Aorta (tissue), 5 donors: ENCODE measurements at places on chromosomes 1 and 21.

GRCh38 chr1:34923490-34923889 is 6.0 kb downstream of the DLGAP3 start:
- DNase-seq: no peak

DNA sequence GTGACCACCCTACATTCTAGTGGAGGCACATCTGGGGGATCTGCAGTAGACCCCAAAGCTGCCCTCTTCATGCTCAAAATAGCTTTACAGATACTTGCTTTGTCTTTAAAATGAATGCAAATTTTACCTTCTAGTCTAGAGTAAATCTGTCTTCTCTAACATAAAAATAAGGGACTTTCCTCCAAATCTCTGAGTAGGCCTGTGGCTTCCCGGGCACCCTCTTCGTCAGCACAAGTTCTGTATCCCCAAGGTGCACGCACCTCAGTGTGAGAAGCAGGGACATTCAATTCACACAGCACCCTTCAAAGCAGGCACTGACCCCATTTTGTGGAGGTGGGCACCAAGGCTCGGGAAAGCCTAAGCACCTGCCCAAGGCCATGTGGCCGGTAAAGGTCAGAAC is 19.0 kb downstream of the MEF2D start:
- no peak for DNase-seq

GRCh38 chr21:35394634-35395369 is 345.7 kb upstream of the RUNX1 start:
- no peak for DNase-seq

- no peak for DNase-seq
Measured at GRCh38 chr1:154622503-154623039, 14.6 kb upstream of the ADAR start.

DNA sequence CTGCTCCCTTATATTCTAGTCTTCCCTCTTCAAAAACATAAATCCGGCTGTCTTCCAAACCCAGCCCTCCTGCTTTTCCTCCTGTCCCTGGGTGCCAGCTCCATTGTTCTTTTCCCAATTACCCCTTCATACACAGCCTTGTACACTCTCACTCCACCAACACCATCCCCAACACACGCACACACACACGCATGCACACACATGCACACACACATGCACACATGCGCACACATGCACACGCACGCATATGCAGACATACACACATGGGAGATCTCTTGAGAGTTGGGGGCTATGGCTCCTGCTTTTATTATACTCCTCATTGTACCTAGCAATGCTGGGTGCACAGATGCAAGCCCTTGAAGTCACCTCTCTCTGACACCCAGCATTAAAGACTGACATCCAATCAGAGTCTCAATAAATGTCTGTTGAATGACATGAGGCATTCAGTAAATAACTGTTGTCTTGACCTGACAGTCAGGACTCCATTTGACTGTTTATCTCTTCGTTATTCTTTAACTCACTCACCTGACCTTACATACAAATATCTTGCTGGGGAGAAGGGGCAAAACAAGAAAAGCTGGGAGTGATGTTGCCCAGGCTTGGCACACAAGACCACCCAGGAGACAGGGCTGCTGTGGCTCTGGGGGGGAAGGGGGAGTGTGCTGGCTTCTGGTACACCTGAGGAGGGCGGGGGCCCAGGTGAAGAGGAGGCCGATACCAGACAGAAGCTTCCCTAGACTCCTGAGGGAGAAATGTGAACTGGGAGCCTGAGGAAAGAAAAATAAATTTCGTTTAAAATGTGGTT is 16.0 kb downstream of the ABCA4 start:
- no peak for DNase-seq

- no peak for DNase-seq
Measured at GRCh38 chr1:33640114-33640660, 167.7 kb downstream of the ZSCAN20 start.

- no peak for DNase-seq
Measured at GRCh38 chr1:85058786-85059185, 10.5 kb upstream of the MCOLN3 start.

- no peak for DNase-seq
Measured at GRCh38 chr1:78122389-78122788, 76.6 kb downstream of the GIPC2 start.

GRCh38 chr1:241212628-241213027 is 144.4 kb downstream of the RGS7 start:
- DNase-seq: no peak

DNA sequence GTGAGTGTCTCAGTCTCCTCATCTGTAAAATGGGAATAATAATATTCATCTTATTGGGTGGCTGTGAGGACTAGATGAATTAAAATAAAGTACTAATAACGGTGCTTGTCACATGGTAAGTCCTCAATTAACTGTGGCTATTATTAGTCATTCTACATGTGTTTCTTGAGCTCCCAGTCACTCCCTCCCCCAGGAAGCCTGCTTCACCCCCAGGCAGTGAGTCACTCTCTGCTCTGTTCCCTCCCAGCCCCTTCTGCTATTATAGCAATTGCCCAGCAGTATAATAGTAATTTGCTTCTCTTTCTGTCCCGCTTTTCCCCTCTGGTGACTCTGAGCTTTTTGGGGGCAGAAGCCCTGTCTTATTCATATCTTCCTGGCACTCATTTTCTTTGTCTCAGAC is 102.0 kb downstream of the BEND5 start:
- no peak for DNase-seq

GRCh38 chr1:3685906-3686305 is 33.6 kb downstream of the TP73 start:
- DNase-seq: no peak

DNA sequence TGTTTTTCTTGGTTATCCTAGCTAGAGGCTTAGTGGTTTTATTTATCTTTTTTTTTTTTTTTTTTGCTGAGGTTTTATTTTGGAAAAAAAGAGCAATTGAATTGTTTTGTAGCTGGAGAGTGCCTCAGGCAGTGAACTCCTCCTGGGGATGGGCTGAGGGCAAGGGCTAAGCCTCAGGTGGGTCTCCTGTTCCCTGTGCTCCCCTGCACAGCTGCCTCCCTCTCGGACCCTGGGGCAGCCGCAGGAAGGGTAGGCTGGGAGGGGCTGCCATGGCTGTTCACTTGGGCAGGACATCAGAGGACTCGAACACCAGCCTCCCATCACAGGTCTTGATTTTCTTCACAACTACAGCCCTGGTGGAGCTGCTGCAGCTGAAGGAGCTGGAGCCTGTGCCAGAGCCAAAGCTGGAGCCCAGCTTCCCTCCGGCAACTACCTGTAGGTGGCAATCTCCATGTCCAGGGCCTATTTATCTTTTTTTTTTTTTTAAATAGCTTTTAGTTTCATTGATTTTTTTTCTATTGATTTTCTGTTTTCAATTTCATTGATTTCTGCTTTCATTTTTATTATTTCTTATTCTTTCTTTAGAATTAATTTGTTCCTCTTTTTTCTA is 28.9 kb downstream of the LEPR start:
- DNase-seq: no peak

- DNase-seq: no peak
Measured at GRCh38 chr1:153288634-153289275, 24.0 kb downstream of the PGLYRP3 start.

DNA sequence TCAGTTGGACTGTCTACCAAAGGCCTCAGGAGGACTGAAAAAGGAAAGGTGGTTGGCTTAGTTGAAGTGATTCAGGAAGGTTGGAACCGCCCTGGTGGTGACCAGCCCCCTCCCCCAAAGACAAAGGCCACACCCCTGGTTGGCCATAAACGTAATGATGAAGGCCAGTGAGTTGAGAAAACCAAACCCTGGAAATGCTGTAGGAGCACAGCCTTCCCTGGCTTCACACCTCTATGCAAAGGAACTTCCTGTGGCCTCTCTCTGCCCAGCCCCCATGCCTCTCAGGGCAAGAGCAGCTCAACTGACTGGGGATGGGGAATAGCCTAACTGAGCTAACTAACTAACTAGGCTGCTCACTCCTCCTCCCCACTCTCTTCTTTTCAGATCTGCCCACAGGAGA is 90.4 kb downstream of the NPHP4 start:
- DNase-seq: peak; percentile 25

DNA sequence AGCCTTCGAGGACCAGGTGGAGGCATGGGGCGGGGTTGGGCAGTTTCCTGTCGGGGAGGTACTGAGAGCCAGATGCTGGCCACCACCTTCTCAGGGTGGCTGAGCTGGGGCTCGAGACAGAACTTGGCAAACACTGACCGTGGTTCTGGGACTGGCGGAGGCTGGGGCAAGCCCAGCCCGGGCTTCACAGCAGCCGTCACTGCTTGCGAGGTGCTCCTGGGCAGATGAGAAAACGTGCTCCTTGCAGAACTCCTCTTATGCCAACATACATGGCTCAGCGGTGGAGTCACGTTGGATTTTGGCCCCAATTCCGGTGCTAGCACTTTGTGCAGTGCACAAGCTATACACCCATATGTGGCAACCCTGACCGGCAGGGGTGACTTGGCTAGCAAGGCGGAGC is 69.2 kb downstream of the RUNX3 start:
- peak; percentile 54 for DNase-seq

- no peak for DNase-seq
Measured at GRCh38 chr1:64569411-64569810, 99.5 kb downstream of the CACHD1 start.

DNA sequence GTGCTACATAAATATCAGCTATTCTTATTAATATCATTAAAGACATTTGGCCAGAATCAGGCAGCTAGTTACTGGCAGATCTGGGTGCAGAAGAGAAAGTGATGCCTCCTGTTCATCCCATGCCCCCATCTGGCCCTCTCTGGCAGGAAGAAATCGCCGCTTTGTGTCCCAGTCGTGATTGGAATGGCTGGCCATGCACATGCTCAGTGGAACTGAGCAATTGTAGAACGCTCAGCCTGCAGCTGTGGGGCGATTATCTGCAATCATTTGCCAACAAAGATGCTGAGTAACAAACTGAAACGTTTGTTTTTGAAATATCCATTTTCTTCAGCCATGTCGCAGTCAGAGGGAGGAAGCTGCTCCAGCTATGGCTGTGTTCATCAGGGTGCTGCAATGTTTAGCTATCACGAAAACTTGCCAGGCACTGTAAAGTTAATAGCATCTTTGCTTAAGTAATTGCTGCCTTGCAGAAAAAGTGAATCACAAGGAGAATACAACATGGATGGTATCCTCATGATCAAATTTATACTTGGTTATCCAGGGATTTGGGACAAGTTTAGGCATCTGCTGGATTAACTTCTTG is 36.5 kb downstream of the NGF start:
- DNase-seq: no peak

DNA sequence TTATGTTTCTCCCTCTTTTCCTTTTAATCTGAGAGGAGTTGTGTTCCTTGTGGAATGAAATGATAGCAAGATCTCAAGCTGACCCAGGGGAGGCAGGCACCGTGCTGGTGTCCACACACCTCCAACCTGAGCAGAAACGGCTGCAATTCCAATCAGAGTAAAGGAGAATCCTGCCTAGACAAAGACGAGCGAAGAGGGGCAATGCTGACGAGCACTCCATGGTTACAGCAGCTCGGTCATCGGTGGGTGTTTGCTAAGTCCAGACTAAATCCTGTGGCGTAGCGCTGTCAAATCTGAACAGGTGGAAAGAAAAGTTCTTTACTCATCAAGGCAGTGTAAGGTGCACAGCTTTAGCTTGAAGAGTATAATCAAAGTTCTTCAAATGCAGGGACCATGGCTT is 74.8 kb downstream of the PLD5 start:
- no peak for DNase-seq

DNA sequence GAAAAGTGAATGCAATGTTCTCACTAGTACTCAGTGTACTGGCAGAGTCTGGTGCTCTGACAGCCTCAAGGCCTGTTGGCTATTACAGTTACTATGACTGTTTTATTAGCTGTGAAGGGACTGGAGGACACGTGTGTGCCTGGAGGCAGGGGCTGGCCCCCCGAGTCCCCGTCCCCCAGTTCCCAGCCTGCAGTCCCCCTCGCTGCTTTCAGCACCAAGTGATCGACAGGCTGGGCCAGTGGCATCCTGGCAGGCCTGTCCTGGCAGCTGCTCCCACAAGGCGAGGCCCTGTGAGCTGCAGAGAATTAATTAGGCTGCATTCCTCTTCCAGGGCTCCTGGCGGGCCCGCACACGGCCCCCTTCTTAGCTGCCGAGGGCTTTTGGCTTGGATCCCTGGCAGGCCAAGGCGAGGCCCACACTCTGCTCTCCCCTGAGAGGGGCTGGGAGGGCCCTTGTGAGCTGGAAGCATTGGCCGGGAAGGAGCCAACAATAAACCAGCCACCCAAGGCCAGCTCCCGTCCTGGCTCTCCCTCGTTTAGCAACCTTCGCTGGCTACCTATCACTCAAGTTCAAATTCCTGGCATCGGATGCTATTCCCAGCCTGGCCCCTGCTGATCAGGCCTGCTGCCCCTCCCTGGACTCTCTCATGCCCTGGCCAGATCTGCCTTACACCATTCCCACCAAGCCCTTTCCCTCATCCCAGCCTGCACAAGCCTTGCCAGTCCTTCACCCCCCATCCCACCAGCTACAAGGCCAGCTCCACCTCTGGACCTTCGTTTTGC is 9.8 kb downstream of the EDN2 start:
- peak; percentile 67 for DNase-seq

- DNase-seq: no peak
Measured at GRCh38 chr1:23947366-23947765, 12.3 kb upstream of the PNRC2 start.

DNA sequence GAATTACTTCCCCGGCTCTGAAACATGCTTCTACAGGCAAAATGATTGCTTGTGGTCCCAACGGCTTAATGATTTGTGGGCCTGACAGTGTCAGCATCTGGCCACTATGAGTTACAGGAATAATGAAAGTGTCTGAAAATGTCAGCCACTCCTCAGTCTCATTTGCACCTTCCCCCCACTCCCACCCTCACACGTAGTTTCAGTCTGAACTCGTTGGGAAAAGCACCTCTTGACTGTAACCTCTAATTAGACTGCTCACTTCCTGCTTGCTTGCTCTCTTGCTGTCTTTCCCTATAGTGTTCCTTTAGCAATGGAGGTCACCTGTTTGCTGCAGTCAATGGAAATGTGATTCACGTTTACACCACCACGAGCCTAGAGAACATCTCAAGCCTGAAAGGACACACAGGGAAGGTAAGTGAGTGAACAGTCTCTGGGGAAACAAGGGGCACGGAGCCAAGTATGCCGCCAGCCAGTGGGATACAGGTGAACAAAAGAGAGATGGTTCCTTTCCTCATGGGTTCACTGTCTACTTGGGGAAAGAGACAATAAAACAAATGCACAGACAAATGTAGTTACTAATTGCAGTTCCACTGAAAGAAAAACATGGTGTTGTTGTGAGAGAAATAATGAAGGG is 27.1 kb downstream of the CFAP57 start:
- no peak for DNase-seq

- DNase-seq: no peak
Measured at GRCh38 chr1:119483441-119484200, 23.4 kb upstream of the HSD3B1 start.

DNA sequence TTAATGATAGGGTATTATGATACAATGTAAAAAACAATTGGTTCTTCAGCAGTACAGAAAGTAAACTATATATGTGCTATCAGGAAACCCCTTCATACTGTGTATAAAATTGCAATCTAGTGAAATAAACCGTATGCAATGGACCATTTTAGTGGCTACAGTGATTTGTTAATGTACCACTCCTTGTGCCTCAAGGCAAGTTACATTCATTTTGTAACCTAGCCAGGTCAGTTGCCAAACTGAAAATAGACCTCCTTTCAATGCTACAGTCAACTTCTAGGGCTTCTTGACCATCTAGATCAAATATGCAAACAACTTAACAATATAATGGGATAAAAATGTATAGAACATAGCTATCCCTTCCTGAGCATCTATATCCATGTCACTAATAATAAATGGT is 52.0 kb upstream of the RAVER2 start:
- no peak for DNase-seq

- no peak for DNase-seq
Measured at GRCh38 chr1:933603-933940, 9.8 kb downstream of the SAMD11 start.

- no peak for DNase-seq
Measured at GRCh38 chr1:160628799-160629263, 18.0 kb downstream of the SLAMF1 start.
